Activated naive CD4-positive, alpha-beta T cell treated with anti-CD3 and anti-CD28 coated beads, Interleukin-2, amount 10 ng/mL, durations not matched to agents 5 hours and 36 hours (primary cell): ENCODE measurements at places on chromosomes 2 and 18. TPM values are rescaled to one million over a fixed set of nuclear protein-coding genes. Genes with fewer than 3 reads are reported as not detected.

FBXO41 gene
- 16.6 TPM for total RNA-seq

ZRANB3 gene
- 6.6 TPM for total RNA-seq

ACYP2 gene
- total RNA-seq, result 15.7 TPM

PCBP1 gene
- 525 TPM for total RNA-seq

COL4A4 gene
- total RNA-seq, result 0.02 TPM

CPO gene
- not detected for total RNA-seq

TSPYL6 gene
- not detected for total RNA-seq

CGREF1 gene
- 1.5 TPM for total RNA-seq

KIAA2012 gene
- total RNA-seq, result not detected

ARHGAP28 gene
- not detected for total RNA-seq

FAM228A gene
- 0.14 TPM for total RNA-seq

FTCDNL1 gene
- 1.4 TPM for total RNA-seq

CD8B gene
- total RNA-seq, result 2.6 TPM

REG3A gene
- not detected for total RNA-seq

SOX11 gene
- not detected for total RNA-seq
